Keratinocyte (primary cell): ENCODE measurements at places on chromosomes 1 and 21.
A peak's percentile ranks its signal among the peaks of the same experiment; 100 is the strongest.

DNA sequence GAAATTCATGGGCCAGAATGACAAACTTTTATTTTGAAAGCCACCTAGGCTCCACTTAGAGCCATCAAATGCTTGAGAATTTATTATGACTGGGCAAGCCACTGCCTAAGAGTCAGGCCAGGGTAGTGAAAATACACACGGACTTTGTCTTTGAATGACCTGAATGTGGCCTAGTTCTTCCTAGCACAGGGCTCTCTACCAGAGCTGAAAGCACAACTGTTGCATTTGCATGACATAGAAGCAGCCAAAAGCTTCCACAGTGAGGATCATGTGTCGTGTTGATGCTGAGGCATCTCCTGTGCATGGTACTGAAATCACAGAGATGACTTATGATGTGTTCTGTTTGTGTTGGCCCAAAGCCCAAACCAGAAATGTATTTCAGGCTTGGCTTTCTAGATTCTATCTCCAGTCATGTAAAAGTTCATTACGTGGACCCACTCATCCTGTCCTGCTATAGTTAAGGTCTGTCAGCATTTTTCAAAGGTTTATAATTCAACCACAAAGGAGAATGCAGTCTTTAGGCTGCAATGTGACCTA is 164.0 kb upstream of the UBE2U start:
- DNase-seq: peak; percentile 84

- peak; percentile 79 for DNase-seq
Measured at GRCh38 chr1:235910357-235911299, 43.9 kb upstream of the LYST start.

- DNase-seq: no peak
Measured at GRCh38 chr1:175192111-175192629, 406 bp downstream of the KIAA0040 start.

- DNase-seq: no peak
Measured at GRCh38 chr1:36775716-36776115, 258.6 kb downstream of the GRIK3 start.

- no peak for DNase-seq
Measured at GRCh38 chr1:90726425-90726985, 9.4 kb upstream of the BARHL2 start.

DNA sequence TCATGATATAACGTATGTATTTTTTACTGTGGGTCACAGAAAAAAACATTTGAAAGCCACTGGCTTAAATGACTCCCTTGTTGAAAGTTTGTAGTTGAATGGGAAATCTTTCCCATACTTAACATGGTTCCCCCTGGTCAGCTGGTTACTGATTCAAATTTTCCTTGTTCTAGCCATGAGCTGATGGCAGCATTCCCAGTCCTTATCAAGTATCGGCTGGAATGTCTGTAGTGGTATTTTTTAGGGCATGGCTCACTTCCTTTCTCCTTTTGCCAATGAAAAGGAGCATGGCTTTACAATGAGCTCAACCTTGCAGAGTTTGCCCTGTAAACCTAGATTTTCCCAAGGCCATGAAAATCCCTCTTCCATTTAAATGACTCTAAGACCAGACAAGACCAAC is 55.7 kb downstream of the GIPC2 start:
- DNase-seq: no peak

DNA sequence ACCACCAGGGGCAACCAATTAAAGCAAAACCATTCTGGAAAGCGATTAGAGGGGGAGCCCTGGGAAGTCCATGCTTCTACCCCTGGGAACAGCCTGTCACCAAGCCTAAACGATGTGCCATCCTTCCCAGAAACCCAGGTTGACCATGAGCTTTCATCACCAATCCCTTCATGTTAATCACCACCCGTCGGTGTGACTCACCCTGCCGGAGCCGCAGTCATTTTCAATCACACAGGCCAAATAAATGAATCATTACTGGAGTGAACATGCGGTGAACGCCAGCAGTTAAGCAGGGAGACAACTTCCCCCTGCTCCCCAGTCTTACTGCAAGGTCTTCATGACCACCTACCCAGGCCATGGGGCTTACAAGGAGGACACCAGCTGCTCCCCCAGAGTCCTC is 308.8 kb downstream of the AJAP1 start:
- no peak for DNase-seq

- no peak for DNase-seq
Measured at GRCh38 chr1:64896551-64896950, 69.8 kb downstream of the JAK1 start.

DNA sequence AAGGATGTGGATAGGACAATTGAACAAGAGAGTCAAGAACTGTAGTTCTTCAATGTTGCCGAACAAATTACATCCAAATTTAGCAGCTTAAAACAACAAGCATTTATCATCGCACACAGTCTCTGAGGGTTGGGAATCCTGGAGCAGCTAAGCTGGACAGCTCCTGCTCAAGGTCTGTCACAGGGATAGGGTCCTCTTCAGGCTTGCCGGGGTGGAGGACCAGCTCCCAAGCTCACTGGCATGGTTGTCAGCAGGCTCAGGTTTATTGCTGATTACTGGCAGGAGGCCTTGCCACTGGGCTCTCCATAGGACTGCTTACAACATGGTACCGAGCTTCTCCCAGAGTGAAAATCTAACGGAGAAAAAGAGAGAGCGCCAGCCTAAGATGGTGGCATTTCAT is 22.1 kb upstream of the COX20 start:
- no peak for DNase-seq

DNA sequence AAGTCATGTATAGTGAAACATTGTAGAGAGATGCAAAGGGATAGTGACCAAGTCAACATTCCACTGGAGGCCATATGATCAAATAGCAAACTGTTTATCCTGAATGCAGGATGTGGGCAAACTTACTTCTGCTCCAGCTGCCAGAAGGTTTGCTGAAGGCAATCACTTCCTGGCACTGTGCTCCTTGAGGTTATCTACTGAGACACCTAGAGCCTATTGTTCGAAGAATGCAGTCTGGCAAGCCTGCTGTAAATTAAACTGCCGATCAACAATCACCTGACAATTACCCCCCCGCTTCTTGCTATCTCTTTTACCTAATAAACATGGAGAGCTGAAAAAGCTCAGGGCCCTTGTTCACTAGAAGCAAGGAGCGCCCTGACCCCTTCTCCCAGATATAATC is 139.4 kb upstream of the B3GALT2 start:
- peak; percentile 11 for DNase-seq

GRCh38 chr1:117512728-117513321 is 93.0 kb upstream of the TENT5C start:
- no peak for DNase-seq

GRCh38 chr1:111251570-111251969 is 24.1 kb downstream of the CHI3L2 start:
- DNase-seq: no peak

- DNase-seq: no peak
Measured at GRCh38 chr21:36245649-36246048, 74.3 kb upstream of the MORC3 start.

- no peak for DNase-seq
Measured at GRCh38 chr1:208145167-208145566, 99.0 kb downstream of the PLXNA2 start.

DNA sequence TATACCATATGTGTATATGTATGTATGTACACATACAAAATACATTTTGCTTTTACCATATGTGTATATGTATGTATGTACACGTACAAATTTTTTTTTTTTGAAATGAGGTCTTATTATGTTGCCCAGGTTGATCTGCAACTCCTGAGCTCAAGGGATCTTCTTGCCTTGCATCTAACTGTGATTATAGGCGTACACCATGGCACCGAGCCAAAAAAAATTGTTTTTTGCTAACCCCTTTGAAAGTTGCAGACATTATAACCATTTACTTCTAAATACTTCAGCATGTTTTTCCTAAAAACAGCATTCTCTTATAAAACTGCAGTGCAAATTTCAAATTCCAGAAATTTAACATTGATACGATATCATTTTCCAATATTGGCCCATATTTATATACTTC is 147.0 kb downstream of the POU2F1 start:
- no peak for DNase-seq

DNA sequence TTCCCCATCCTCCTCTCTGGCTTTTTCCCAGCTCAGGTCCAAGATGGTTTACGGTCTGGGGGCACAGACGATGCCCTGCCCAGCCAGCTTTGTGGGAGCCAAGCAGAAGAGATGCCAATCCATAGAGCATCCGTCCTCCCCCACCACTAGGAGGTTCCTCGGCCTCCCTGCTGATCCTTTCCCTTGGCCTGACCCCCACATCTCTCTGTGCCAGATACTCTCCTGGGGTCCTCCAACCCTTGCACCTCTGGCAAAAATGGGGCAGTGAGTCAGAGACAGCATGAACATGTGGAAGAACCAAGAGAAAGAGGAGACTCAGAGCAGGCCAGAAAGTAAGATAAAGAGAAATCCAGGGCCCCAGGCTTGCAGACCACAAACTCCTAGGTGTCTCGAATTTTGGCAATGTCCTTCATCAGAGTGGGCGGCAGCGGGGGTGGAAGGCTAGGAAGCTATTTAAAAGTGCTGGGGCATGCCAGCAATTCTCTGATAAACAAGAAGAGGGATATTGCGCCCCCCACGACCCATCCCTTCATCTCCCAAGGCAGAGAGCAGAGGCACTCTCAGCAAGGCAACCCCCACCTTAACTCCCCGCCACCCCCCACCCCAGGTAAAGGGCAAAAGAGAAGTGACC is 11.4 kb downstream of the BLACAT1 start:
- no peak for DNase-seq

DNA sequence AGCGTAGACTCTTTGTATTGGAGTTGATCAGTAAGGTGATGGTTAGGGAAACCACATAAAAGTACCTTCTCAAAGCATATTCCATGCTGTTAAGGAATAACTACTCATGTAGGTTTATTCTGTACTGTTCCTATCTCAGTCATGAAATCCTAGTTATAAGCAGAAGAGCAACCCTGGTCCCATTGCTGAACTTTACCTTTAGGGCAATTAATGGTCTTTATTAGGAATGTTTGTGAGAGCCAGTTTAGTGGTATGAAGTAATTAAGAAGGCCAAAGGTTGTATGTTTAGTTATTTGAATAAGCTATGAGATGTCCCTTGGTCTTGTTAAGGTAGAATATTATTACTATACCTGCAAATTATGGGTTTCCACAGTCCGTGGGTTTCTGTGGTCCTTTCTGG is 44.0 kb downstream of the ACP6 start:
- no peak for DNase-seq

DNA sequence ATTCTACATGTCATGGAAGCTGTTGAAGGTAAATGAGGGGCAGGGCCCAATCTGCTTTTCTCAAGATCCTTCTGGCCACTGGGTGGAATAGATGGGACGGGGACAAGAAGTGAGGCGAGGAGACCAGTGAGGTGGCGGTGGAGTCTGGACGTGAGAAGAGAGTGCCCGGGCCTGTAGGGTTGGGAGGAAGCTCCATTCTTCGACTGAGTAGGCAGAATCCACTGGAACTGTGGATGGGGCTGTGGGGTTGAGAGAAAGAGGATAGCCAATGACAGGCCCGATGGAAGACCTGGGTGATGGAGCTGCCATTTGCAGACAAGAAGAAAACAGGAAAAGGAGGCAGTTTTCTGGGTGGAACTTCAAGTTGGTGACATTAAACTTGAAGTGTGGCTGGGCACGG is 10.3 kb downstream of the SLC1A7 start:
- no peak for DNase-seq

GRCh38 chr1:38135625-38136414 is 89.2 kb upstream of the POU3F1 start:
- DNase-seq: no peak

GRCh38 chr1:24022581-24023361 is 42.6 kb upstream of the SRSF10 start:
- DNase-seq: no peak

- DNase-seq: no peak
Measured at GRCh38 chr1:110875216-110875731, 2.3 kb downstream of the CD53 start.

- DNase-seq: no peak
Measured at GRCh38 chr1:30964706-30965105, 56.1 kb upstream of the SDC3 start.

- no peak for DNase-seq
Measured at GRCh38 chr1:221018414-221018813, 139.2 kb downstream of the HLX start.

- no peak for DNase-seq
Measured at GRCh38 chr1:18463063-18463462, 17.7 kb upstream of the KLHDC7A start.

- no peak for DNase-seq
Measured at GRCh38 chr1:91619881-91620280, 119.2 kb downstream of the CDC7 start.

DNA sequence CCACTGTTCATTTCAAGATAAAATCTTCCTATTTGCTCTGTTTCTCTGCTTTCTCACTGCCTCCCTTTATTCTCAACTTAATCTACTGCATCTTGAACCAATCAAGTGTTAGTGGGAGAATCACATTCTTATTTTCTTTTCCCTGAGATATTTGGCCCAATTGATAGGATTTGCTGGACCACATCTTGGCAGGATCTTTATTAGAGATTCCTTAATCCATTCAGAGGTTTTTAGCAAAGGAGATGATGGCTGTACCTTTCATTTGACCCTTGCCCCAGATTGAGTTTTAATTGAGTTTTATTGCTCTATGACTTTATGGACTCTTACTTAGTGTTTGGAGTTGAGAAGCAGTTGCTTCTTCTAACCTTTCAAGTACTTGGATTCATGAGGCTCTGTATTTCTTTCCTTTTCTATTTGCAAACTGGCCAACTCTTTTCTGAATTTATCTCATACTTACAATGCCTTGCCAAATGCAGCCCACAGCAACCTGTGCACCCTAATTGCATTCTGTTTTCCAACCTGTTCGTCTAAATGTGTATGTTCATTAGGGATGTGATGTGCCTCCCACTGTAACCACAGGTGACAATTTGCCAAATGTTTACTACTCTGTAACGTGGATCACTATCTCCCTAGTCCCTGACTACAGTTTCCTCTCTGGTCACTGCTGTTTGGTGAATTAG is 274.8 kb upstream of the KAZN start:
- no peak for DNase-seq

- no peak for DNase-seq
Measured at GRCh38 chr1:205291596-205291995, 29.9 kb downstream of the NUAK2 start.

- DNase-seq: no peak
Measured at GRCh38 chr1:59738152-59738551, 76.6 kb upstream of the HOOK1 start.
